ENCODE measurements at places on chromosomes 3 and 15.

- no peak for DNase-seq
Measured at GRCh38 chr3:192831801-192832347, 85.8 kb downstream of the MB21D2 start.

DNA sequence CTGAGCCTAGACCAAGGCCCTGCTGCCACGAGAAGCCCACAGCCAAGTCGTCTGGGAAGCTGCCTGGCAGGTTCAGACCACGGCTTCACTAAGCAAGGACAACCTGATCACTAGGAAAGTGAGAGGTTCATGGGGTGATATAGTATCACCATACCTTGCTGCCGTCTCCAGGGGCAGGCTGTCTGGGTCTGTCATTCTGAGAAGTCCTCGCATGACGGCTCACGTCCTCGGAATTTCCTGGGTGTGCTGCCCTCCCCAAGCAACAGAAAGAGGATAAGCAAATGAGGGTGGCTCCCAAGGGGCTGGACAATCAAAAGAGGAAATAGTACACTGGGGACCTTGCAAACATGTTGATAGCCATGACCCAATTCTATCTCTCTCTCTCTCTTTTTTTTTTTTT is 207.4 kb upstream of the IGF1R start:
- DNase-seq: no peak

GRCh38 chr3:95627697-95628096 is 1186.7 kb upstream of the EPHA6 start:
- no peak for DNase-seq

GRCh38 chr3:134344560-134344959 is 29.7 kb downstream of the AMOTL2 start:
- no peak for DNase-seq

DNA sequence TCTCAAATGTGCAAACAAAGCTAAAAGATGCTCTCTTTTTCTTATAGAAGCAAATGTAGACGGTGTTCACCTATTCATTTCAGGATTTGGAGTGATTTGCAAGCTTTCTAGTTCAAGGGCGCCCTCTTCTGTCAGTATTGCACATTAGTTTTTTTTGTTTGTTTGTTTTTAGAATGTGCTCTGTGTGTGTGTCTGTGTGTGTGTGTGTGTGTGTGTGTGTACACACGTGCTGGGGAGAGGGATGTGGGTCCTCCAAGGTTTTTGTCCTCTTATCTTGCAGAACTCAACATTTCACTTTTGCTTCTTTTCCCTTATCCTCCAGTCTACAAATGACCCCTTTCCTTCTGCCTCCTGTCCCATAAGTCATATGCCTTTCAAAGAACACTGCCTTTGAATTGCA is 23.5 kb downstream of the DNAH1 start:
- DNase-seq: peak; percentile 74

- no peak for DNase-seq
Measured at GRCh38 chr3:154250291-154250690, 74.0 kb downstream of the DHX36 start.

GRCh38 chr3:140018556-140018955 is 83.6 kb downstream of the CLSTN2 start:
- no peak for DNase-seq

- DNase-seq: no peak
Measured at GRCh38 chr3:41716471-41716870, 245.4 kb downstream of the ULK4 start.

All from Ammon's horn (tissue), 1 donor.